ENCODE measurements at places on chromosomes 6 and 20. TPM values are rescaled to one million over a fixed set of nuclear protein-coding genes. Genes with fewer than 3 reads are reported as not detected.

EPB41L1 gene
- polyA plus RNA-seq, result 0.24 TPM

TREM2 gene
- not detected for polyA plus RNA-seq

EPB41L2 gene
- polyA plus RNA-seq, result 18.8 TPM

DNA sequence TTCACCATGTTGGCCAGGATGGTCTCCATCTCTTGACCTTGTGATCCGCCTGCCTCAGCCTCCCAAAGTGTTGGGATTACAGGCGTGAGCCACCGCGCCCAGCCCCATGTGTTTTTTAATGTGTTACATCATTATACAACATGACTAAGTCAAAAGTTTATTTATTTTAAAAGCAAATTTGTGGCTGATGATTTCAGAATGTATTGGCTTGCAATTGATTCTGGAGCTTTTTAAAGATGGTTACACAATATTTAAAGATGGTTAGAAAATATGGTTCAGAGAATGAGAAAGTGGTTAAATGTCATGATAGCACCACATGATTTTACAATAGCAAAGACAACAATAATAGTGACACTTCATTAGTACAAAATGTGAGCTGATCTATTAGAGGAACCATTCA is 80.5 kb downstream of the SASH1 start:
- no peak overlapping the region for H3K27ac ChIP-seq
- no peak for DNase-seq
- H3K4me3 ChIP-seq, result no peak overlapping the region
- no peaks in the 10 kb centered on the region for H3K36me3 ChIP-seq

GRCh38 chr20:36447101-36447500 is 94.2 kb upstream of the MYL9 start:
- no peak overlapping the region for H3K4me3 ChIP-seq
- H3K4me1 ChIP-seq, result no peaks in the 10 kb centered on the region
- no peaks in the 10 kb centered on the region for H3K27me3 ChIP-seq
- no peak overlapping the region for H3K27ac ChIP-seq

DNA sequence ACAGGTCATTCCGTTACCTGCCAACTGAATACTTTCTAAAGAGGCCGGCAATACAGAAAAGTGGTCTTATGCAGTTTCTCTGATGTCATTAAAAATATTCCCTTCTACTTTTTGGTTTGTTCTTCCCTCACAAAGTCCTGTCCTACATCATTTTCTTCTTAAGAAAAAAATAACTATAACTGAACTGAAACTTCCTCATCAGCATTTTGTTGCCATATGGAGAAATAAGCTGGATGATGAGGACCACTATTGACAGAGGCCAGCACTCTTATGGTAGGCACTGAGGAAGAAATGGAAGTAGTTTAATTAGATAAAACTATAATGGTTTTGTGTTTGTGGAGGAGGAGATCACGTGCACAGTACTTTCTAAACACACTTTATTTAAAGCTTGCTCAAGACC is 274.9 kb downstream of the PHACTR1 start:
- DNase-seq, result no peak
- no peak overlapping the region for H3K4me3 ChIP-seq
- H3K36me3 ChIP-seq, result no peaks in the 10 kb centered on the region
- H3K27me3 ChIP-seq, result no peaks in the 10 kb centered on the region
- H3K4me1 ChIP-seq, result no peaks in the 10 kb centered on the region
- no peak overlapping the region for H3K27ac ChIP-seq
